Ammon's horn (tissue), 1 donor: ENCODE measurements at places on chromosomes 2 and 18.

- no peak for DNase-seq
Observed at GRCh38 chr2:147829106-147829505, 15.7 kb upstream of the ACVR2A start.

DNA sequence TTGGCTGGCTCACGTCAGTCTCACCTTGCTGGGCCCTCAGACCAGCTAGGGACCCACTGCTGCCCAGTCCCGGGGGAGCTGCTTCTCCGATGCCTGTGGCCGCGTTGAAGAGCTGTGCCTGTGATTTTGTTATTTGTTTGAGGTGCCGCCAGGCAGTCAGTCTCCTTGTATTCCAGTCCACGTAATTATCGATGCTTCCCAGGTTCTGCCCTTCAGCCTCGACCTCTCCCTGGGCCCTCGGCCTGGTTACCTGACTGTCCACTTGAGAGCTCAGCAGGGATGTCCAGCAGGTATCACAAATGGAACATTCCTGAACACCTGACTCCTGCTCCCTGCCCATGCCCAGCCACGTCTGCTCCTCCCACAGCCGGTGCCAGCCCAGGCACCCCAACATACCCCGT is 195.9 kb upstream of the HS6ST1 start:
- no peak for DNase-seq

- DNase-seq = no peak
Observed at GRCh38 chr2:97910403-97911205, 85.1 kb downstream of the TMEM131 start.

- no peak for DNase-seq
Observed at GRCh38 chr2:67616749-67617148, 219.6 kb downstream of the ETAA1 start.

DNA sequence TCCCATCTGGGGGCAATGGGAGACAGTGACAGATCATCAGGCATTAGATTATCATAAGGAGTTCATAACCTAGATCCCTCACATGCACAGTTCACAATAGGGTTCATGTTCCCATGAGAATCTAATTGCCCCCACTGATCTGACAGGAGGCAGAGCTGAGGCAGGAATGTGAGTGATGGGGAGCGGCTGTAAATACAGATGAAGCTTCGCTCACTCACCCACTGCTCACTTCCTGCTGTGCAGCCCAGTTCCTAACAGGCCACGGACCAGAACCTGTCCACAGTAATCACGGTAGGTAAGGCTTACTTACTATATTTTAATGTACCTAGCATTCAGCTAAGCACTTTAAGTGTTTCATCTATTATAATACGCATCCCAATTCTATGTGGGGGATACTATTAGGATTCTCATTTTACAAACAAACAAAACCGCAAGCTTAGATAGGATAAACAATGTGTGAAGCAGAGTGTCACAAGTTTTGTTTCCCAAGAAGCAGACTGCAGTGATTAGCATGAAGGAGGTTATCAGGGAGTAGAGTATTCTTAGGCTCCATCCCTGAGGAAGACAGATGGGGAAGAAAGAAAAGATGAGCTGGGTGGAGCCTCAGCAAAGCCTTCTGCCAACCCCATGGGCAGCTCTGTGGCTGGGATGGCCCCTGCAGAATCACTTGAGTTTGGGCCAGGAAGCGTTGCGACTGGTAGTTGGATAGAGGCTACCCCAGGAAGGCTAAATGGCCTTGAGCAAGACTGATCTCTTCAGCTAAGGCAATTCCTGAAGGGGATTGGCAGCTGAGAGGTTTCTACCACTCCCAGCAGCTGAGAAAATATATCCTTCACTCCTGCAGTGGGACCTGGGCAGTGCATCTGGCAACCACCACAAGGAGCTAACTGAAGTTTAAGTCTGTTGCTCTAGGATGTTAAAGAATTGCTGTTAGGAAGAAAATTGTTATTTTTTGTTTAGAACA is 133.1 kb downstream of the MREG start:
- no peak for DNase-seq

DNA sequence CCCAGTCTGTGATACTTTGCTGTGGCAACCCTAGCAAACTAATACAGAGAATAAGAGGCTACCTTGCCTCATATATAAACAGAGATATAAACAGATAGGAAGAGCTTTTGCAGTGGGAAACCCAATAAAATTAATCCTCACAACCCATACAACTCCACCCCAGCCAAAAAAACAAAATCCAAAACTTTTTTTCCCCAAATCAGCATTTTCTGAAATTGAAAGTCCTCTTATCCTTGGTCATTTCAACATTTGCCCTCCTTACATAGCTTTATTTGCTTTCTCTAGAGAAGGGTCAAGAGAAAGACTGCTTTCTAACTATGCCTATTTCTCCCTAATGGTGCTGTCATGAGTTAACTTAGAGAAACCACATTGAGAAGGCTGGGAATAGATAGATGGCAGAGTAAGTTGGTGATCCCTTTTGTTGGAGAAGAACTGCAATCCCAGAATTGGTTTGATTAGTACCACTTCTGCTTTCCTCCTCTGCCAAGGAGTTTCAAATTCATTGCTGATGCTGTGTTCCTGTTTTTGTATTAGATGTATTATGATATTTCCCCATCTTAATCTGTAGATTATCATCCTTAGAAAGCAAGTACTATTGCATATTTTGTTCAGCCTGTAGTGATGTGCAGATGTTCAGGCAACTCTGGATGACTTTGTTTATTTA is 76.5 kb upstream of the B3GNT2 start:
- no peak for DNase-seq

- no peak for DNase-seq
Observed at GRCh38 chr18:13265911-13266217, 47.3 kb downstream of the LDLRAD4 start.

DNA sequence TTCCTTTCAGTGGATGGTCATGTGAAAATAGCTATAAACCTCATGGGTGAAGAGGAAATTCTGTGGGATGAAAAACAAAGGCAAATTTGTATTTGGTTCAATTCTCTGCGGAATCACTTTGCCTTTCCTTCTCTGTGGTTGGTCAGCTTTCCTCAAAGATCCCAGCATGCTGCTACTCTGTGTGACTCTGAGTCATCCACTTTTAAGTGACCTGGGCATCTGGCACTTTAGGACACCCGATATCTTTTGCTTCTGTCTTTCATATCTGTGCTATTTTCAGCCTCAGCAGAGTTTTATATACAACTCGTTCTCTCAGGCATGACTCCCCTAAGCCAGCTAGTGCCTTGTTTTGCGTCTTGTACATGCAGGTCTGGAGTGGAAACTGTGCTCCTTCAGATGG is 217.0 kb upstream of the PIEZO2 start:
- DNase-seq = peak; percentile 17

DNA sequence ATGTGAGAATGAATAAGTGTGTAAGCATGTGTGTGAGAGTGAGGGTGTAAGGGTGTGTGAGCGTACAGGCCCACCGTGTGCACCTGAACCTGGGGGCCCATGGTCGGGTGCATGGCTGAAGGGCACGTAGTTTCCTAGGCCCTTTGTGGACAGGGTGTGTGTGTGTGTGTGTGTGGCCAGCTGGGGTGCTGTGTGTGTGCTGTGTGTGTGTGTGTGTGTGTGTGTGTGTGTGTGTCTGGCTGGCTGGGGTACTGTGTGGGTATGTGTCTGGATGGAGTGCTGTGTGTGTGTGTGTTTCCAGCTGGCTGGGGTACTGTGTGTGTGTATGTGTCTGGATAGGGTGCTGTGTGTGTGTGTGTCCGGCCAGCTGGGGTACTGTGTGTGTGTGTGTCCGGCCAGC is 2.0 kb downstream of the SFTPB start:
- no peak for DNase-seq

DNA sequence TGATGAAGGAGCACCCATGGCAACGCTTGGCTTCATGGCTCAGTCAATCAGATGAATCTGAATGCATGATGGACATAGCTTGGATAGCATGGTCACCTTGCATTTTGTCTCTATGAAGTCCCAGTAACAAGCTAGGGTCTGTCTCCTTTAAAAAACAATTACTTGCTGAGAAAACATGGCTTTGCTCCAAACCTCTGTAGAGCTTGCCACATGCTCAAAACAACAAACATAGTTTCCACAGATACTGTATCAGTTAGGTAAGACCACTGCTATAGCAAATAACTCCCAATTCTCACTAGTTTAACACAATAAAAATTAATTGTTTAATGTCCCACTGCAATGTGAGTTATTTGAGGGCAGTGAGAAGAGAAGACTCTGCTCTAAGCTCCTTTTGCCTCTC is 401.0 kb downstream of the IRS1 start:
- no peak for DNase-seq

GRCh38 chr2:29212009-29212408 is 96.8 kb downstream of the CLIP4 start:
- DNase-seq = no peak
